Lung microvascular endothelial cell (primary cell): ENCODE measurements at places on chromosomes 1 and 21. TPM values are rescaled to one million over a fixed set of nuclear protein-coding genes. Genes with fewer than 3 reads are reported as not detected.

Gene TFF2
- total RNA-seq, result not detected in 2 replicates

Gene IL22RA1
- total RNA-seq, result not detected in 2 replicates

Gene KRTAP15-1
- not detected in 2 replicates for total RNA-seq

GRCh38 chr21:23401278-23401677 is 2206.0 kb downstream of the MRPL39 start:
- DNase-seq, result peak; percentile 0

DNA sequence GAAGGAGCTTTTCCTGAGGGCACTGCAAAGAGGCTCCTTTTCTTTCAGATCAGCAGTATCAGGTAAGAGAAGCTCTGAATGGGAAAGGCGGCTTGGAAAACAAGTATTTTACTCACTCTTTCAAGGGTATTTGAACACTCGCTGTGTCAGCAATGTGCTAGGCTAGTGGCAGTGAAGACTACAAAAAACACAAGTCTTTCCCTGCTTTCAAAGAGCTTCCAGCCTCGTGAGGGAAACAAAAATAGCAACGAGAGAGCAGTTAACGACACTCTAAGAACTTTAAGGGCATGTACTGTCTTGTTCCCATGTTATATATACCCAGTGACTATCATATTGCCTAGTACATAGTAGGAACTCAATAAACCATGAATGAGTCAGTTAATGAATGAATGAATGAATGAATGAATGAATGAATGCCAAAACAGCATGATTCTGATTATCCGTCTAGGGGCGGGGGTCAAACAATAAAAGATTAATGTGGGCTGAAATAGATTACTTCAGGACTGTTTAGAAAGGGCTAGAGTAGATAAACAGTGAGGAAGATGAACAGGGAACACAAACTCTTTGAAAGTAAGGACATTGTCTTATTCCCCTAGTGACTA is 14.2 kb upstream of the MCOLN3 start:
- DNase-seq, result no peak
